ENCODE measurements at places on chromosomes 6 and 20.

DNA sequence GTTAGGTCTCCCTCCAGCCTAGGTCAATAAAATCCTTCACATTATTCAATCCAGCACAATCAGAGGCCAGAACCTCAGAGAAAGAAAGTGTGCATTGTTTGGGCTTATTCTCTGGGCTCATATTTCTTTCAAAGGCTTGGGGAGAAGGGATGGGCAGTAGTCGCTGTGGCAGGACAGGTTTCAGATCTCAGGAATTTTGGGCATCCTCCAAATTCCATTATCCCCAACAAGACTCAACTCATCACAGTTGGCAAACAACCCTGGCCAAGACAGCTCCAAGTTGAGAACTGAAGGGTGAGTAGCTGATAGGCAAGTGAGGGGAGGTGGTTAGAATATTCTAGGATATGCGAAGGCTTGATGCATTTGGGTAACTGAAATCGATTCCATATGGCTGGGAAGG is 27.2 kb upstream of the CHD6 start:
- DNase-seq, result no peak

GRCh38 chr20:63232235-63233060 is 3.3 kb upstream of the BIRC7 start:
- DNase-seq, result no peak

DNA sequence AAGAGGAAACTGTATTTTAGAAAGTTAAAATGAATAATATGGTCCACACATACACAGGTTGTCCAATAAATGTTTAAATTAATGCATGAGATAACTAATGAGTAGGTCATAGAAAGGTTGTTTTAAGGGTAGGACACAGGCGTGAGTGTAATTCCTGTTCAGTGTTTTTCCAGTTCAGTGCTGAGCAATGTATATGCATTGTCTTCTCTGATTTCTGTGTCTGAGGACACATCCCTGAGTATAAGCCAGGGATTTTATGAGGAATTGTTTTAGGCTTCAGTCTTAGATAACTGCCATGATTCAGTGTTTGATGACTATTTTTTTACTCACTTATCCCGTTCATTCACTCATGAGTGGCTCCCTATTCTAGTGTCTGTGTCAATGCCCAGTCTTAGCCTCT is 298.5 kb upstream of the TBX18 start:
- no peak for DNase-seq

DNA sequence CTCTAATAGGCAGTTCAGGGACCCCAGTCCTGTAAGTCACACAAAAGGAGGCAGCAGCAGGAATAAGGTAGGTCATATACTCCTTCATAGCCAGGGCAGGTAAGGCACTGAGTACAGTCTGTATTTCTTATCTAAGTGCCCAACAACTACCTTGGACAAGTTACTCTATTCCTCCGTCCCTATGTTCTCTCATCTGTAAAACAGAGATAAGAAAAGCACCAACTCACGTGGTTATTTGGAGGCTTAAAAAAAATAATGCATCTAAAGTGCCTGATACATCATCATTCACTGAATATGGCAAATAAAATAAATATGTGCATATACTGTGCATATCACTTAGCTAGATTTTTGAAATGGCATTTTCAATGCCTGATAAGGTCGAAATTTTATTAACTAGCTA is 298.1 kb upstream of the CDYL start:
- no peak for DNase-seq

- DNase-seq, result no peak
These were observed 163.8 kb downstream of the AIG1 start for GRCh38 chr6:143224516-143224915.

- no peak for DNase-seq
These were observed 119.4 kb upstream of the GJE1 start for GRCh38 chr6:142013287-142013686.

- DNase-seq, result no peak
These were observed 93.7 kb downstream of the SSR1 start for GRCh38 chr6:7219310-7219709.

GRCh38 chr20:37737826-37738420 is 44.1 kb downstream of the CTNNBL1 start:
- DNase-seq, result no peak

DNA sequence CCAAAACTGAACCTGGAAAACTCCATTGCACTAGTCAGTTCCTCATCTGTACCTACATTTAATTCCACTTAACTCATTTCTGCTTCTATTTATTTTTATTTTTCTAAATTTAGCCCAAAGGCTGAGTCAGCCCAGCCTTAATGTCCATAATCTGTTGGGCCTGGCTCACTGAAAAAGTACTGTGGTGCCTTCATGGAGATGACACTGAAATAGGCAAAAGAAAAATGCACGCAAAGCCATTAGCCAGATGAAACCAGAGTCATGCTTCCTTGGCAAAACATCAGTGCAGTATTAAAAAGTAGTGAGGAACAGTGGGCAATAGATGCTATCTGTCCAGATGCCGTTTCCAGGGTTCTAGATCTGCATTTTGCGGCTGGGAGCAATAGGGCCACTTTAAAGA is 14.7 kb upstream of the PLCB4 start:
- DNase-seq, result no peak

GRCh38 chr20:2246069-2246491 is 49.7 kb upstream of the TGM3 start:
- no peak for DNase-seq

GRCh38 chr6:95216555-95216954 is 360.8 kb upstream of the MANEA start:
- no peak for DNase-seq

GRCh38 chr6:141107591-141108160 is 1025.0 kb upstream of the GJE1 start:
- no peak for DNase-seq

- peak; percentile 84 for DNase-seq
These were observed 65.1 kb downstream of the CBFA2T2 start for GRCh38 chr20:33554914-33555420.

GRCh38 chr6:22582417-22583205 is 13.2 kb downstream of the HDGFL1 start:
- DNase-seq, result no peak

DNA sequence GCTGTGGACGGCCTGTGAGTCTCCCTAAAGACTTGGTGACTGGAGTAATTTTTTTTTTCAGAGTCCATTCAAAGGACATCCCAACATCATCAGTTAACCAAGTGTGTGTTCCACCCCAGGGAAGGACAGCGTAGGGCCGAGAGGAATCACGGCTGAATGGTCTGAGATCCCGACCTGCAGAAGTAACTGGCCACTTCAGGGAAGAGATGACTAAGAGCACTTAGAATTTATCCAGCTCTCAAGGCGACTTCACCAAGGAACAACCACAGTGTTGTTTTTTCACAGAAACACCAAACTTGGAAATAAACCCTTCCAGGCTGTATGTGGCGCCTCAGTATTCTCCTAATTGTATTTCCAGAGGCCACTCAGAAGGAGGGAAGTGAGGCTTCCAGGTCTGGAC is 231.6 kb downstream of the FNDC1 start:
- no peak for DNase-seq

DNA sequence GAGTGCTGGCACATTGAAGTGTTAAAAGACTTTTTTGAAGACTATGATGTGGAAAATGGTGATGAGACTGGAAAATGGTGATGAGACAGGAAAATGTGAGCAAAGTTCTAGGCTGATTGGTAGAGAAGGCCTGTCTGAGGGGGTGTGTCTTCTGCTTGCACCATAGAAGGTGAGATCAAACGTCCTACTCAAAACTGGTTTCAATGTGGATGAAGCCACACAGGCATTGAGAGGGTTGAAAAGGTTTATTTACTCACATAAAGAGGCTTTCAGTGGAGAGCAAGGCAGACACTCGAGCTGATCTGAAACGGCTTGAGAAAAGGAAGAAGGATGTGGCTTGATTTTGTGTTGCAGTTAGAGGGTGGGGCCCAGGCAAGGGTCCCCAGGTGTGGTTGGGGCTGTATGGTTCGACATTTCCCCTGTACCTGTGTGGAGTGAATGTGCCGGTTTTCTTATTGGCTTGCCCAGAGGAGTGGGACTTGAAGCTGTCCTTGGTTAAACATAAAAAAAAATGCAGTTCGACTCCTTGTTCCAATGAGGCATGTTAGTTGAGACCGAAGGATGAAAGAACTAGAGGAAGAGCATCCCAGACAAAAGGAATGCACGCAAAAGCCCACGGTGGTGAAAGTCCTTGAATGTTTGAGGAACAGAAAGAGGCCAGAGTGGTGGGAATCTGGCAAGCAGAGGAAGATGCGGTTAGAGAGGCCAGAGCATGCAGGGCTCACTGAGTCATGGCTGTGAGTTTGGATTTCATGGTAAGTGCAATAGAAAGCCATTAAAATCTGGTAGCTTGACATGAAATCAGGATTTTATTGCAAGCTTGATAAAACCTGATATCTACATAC is 172.3 kb downstream of the EPM2A start:
- no peak for DNase-seq

GRCh38 chr6:54860739-54861138 is 14.2 kb downstream of the FAM83B start:
- no peak for DNase-seq

- no peak for DNase-seq
These were observed 16.2 kb upstream of the UFL1 start for GRCh38 chr6:96505363-96505762.

DNA sequence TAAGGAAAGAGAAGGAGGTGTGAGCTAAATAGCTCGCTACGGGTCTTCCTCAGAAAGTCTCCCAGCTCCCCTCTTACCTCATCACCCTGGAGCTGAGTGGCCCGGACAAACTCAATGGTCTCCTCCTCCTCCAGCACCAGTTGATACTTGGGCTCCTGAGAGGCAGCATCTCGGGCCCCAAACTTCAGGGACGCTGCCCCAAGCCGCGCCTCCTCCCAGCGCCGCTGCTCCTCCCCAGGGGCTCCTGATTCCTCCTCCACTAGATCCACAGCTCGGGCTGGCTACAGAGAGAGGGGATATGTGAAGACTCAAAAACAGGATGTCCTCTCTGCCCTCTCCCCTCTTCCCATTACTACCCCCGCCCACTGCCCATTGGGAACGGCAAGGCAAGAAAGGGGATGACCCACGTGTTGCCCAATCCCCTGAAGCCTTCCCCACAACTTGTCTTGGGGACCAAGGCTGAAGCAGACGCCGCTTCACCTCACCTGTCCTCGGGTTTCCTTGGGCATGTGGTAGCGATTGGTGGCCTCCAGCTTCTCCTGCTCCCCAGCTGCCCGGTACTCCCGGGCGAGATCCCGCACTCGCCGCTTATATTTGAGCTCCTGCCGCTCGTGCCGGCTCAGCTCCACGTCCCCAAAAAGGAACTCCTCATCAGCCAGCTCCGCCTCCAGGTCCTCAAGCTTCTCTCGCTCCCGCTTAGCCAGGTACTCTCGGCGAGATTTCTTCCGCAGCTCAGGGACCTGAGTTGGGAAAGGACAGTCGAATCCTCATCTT is 7.6 kb downstream of the DHX16 start:
- DNase-seq, result no peak

Measured in NCI-H1048 (cell line).